ENCODE measurements at places on chromosomes 3 and 15.

DNA sequence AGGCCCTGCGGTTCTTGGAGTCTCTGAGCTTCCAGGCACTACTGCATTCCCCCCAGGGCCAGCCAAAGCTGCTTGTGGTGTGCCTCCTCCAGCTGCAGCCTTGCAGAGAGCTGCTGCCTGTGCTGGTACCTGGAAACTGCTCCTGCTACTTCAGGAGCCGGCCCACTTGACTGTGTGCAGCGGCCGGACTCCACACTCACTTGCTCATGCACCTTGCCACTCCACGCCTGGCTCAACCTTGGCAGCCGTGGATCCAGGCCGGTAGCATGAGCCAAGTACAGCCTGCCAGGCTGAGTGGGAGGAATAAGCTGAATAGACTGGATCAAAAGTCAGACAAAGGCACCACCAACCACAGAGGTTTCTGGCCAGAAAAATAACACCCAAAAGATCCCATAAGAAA, 169.7 kb downstream of the TJP1 start:
- no peak for DNase-seq

DNA sequence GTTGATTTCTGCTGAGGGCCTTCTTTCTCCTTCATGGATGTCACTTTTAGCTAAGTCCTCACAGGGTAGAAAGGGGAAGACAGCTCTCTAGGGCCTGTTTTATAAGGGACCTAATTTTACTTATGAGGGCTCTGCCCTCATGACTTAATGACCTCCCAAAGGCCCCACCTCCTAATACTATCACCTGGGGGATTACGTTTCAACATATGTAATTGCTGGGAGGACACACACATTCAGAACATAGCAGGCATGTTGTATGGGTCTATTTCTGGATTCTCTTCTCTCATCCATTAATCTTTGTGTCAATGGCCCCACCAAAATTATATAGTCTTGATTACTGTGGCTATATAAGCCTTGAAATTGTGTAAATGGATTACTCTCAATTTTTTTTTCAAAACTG, 255.0 kb downstream of the CLSTN2 start:
- DNase-seq, result no peak

- no peak for DNase-seq
Measured at GRCh38 chr3:186996356-186996755, 66.0 kb downstream of the ST6GAL1 start.

DNA sequence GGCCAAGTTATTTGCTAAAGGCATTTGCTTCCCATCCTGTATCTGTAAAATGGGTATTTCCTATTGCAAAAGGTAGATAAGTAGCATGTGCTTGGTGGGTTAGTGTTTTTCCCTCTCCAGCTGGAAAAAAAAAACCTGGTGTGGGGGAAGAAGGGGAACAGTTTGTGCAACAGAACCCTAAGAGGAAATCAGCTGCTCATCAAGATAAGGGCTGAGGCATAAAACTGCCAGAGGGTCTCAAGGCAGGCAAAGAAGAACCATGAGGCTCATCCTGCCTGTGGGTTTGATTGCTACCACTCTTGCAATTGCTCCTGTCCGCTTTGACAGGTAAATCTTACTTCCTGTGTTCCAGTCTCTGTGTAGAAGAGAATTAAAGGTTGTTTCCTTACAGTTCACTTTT, at the start of gene CPA3:
Gene CPA3 (plus strand): TSS at position 248 of the 400 bp plus-strand sequence. CDS start 12 bp downstream, at position 260.
- no peak for DNase-seq

DNA sequence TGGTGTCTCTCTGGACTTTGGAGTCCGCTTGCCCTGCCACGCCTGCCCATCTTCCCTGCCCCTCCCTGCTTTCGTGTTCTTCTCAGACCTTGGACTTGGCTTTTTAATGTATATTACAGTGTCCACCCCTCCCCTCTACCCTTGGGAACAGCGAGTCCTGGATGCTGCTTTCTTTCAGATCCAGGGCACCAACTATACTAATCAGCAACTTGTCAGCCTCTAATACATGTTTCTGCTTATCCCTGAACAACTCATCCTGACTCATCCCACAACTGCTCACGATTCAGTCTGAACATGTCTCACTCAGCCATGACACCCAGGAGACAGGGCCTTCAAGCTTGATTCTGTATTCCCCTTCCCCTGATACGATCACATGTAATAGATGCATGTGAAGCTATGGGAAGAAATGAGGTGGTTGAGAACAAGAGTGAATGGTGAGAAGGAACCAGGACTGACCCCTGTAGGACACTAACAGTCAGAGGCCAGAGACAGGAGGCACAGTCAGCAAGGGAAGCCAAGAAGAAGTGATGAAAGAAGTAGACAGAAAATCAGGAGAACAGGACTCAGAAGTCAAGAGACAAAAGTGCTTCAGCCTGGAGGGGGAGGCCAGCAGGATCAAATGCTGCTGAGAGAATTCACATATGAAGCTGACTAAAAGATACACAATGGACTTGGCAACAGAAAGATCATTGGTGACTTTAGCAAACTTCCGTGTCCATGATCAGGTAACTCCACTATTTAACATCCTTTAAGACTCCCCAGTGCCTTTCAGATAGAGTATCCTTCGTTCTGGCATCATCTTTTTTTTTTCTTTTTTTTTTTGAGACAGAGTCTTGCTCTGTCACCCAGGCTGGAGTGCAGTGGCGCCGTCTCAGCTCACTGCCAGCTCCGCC, 35.4 kb downstream of the BCL2L10 start:
- peak; percentile 69 for DNase-seq

DNA sequence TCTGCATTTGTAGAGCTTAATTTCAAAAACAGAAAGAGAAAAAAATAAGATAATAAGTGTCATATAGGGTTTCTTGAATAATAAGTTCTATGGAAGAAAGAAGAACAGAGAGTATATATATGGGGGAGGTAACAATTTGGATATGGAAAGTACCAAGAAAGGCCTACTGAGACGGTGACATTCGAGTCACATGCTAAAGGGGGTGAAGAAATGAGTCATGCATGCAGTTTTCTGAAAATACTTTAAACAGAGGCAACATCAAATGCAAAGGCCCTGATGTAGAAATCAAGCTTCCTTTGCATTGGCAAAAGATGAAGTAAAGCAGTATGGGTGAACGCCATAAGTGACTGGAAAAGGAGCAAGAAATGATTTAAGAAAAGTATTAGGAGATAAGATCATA, 371.6 kb upstream of the ZNF385D start:
- DNase-seq, result no peak

GRCh38 chr15:94130504-94130903, 100.9 kb upstream of the MCTP2 start:
- DNase-seq, result no peak

GRCh38 chr15:100007609-100008008, 274.4 kb upstream of the LYSMD4 start:
- DNase-seq, result no peak

Measured in astrocyte (in vitro differentiated cells and primary cell).